Neural crest cell (in vitro differentiated cells): ENCODE measurements at places on chromosomes 12 and 14. TPM values are rescaled to one million over a fixed set of nuclear protein-coding genes. Genes with fewer than 3 reads are reported as not detected.

- DNase-seq: no peak
Measured at GRCh38 chr12:108082485-108082884, 46.6 kb upstream of the WSCD2 start.

DNA sequence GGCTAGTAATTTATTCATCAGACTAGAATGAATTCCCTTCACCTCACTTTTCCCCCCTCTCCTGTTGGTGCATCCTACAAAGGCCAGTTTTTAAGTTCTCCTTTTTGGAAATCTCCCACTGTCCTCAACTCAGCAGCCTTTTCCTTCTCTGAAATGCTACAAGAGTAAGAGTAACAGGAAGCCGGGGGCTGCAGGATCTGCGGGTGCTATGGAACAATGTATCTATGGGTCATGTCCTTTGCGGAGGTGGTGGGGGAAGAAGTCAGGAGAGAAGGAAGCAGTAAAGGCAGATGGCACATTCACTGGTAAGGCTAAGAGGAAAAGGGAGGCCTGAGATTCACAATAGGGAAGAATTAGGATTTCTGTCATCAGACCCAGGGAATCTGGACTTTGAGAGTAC, 22.2 kb upstream of the TESC start:
- DNase-seq: no peak

DNA sequence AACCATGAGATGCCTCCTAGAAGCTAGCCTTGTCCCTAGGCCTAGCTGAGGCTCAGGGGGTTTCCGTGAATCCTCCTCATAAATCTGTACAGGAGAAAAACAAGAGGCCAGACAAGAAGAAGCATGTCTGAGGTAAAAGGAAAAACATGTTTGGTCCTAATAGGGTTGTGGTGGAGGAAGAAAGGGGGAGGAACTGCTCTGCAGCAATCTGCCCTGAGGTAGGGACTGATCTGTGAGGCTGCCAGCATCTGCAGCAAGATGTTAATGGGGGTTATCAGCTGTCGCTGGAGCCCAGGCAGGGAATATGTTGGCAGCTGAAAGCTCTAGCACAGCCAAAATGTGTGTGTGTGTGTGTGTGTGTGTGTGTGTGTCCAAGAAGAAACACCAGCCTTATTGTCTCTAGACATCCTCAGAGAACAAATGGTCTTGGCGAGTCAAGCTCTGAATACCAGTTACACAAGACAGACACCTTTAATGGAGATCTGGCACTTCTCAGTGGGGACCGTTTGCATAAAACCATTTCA, 218.5 kb downstream of the NUAK1 start:
- DNase-seq: no peak

Gene FIGNL2
- 38.0 and 39.7 TPM in 2 replicates for total RNA-seq

Gene PIWIL1
- total RNA-seq: not detected in 2 replicates
